Renal cortical epithelial cell (primary cell): ENCODE measurements at places on chromosomes 7 and 10.

DNA sequence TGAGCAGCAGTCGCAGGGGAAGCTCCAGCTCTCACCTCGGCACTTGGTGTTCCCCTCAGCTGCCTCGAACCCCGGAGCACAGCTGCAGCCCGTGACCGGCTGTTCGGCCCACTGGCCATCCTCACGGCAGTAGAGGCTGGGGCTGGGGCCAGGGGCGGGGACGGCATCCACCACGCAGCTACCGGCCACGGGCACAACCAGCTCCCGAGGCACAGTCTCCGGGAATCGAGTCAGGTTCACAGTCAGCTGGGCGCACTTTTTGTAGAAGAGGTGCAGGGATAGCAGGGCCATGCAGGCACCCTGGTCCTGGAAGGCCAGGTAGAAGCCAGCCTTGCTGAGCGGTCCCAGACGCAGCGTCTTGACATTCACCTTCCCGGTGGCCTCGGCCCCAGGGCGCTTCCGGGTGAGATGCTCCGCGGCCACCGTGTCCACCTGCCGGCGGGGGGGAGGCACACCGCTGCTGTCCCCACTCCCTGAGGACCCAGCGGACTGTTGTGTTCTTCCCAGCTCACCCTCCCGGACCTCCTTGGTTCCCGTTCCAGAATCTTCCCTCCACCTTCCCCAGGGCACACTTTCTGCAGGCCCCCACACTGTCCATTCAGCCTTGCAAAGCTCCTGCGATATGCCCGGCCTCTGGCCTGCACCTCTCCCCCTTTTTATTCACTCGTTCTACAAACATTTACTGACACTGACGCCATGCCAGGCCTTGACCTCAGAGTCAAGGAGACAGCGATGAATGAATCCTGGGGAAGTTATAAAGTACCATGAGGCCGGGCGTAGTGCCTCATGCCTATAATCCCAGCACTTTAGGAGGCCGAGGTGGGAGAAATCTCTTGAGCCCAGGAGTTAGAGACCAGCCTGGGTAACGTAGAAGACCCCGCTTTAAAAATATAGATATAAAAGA, 4.8 kb downstream of the EPHB4 start:
- no peak for DNase-seq

- DNase-seq: peak; percentile 77
These were observed 336.8 kb upstream of the IGFBP3 start for GRCh38 chr7:46257761-46258448.

DNA sequence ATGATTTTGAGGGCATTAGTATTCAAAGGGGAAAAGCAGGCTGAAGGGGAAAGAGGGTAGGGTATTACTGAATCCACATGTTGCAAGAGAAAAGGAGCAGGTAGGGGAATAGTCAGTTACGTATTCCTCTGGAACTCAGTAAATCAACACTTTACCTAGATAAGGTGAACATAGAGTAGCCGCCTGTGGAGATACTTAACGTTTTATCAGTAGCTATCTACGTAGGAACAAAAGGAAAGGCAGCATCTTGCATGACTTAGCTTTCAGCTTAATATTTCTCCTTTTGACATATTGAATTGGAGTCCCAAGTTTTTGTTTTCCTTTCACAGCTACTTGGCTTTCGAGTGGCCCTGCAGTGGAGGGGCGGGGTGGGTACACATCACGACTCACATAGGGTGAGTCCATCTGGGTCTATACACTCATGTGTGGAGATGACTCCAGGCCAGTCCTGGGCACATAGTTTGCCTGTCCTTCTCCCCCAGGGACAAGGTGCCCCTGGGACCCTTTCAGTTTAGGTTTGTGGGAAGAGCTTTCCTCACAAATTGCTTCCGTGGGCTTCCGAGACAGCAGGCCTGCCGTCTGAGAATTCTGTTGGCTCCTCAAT, 48.1 kb downstream of the CCNY start:
- DNase-seq: no peak

DNA sequence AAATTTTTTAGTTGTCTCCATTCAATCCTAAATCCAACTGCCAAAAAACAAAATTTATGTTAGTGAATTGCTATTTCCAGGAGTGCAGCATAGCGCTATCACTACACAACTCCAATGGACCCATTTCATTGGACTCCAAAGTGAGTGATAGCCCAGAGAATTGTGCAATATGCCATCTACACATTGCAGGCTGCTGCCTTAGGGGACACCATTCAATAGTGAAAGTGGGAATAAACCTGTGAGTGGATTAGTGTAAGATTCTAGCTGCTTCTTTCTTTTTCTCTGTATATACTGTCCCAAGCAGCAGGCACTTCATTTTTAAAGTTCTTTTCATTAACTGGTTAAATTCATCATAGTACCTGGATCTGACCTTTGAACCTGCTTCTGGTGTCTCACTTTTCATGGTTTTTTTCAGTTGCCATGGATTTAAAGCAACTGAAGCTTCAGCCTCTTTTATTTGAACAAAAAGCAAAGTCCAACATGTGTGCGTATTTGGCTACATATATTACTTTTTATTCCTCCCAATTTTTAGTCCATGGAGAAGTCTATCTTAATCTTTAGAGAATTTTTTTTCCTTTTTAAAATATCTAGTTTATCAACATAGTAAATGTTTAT, 97.3 kb downstream of the DGKB start:
- no peak for DNase-seq

DNA sequence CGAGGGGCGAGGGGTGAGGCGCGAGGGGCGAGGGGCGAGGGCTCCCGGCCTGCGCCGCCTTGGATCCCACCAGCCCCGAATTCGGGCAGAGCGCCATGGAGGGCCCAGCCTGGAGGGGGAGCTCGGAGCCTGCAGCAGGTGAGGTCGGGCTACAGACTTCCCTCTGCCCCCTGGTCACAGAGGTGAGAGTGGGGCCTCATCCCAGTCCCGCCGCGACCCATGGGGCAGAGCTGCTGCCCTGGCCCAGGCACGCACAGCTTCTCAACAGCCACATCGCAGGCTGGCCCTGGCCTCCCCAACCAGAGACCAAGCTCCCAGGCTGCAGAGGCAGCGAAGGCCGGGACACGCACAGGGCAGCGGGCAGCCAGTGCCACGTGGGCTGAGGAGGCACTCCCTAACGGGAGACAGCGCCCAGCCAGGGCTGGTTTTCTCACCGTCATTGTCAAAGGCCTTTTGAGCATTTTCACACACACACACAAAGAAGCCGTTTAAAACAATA, 191.8 kb downstream of the PTPRN2 start:
- no peak for DNase-seq

DNA sequence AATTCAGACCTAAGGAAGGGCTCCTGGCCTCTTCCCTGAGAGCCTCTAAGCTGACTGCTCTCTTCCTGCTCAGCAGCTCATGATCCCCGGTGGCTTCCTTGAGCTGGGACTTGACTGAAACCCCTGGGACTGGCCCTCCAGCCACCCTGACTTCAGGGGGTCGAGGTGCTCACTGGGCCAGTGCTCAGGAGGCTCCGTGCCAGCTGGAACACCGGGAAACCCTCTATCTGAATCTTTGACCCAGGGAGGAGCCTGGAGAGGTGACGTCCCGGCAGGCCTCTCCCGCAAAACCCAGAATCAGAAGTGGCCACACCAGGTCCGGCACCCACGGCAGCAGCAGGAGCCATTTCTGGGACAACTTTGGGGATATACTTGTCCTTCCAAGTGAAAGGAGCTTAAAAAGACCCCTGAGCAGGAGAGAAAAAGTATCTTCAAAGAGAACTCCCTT, 110.7 kb downstream of the WDR37 start:
- DNase-seq: no peak

DNA sequence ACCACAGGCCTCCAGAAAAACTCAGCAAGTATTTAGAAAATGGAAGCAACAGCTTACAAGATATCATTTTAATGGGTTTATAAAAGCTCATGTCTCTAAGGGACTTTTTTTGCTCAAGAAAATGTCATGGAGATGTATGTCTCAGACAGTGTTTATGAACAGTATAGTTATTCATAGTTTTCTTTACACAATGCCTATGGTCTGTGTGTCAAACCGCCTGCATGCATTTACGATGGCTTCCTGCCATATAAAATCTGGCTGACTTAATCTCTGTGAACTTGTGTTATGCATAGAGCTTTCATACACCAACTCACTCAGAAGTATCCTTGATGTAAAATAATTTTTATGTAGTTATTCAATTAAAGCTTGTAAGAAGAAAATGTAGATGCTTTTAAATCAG, 1314.2 kb upstream of the LRRTM3 start:
- DNase-seq: no peak

DNA sequence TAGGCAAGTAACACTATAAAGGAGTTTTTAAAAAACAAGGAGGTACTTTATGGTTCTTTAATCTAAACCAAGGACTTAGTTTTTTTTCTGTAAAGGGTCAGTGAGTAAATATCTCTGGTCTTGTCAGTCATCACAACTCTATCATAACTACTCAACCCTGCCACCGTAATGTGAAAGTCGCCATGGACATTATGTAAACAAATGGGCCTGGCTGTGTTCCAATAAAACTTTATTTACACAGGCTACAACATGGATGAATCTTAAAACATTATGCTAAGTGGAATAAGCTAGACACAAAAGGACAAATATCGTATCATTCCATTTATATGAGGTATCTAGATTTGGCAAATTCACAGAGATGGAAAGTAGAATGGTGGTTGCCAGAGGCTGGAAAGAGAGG, 60.8 kb upstream of the SP4 start:
- no peak for DNase-seq

DNA sequence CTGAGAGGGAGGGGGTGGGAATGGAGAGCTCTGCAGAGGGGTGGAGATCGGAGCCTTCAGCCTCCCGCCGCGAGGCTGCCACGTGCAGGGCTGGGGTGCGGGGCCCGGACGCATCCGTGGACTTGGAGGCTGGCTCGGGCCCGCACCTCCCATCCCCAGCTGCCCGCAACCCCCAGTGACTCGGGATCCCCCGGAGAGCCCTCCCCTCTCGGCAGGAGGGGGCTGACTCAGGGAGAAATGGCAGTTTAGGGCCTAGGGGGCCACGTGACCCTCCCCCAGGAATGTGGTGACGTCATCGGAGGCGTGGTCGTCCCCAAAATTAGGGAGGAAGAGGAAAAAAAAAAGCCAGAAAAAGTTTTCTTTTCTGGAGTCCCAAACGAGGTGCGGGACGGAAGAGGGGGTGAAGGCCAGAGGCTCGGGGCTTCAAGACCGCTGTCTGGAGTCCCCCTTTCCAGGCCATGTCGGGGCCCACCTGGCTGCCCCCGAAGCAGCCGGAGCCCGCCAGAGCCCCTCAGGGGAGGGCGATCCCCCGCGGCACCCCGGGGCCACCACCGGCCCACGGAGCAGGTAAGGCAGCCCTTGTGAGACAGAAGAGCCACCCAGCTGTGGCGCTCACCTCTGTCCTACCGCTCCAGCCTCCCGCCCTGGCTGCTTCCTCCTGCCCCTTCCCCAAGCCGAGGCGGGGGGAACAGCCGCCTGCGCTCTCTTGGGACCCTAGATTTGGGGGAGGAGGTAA, at the start of gene TRIP6:
Gene TRIP6 (plus strand): TSS at position 348 of the 736 bp plus-strand sequence. CDS start 111 bp downstream, at position 459.
- DNase-seq: peak; percentile 72

DNA sequence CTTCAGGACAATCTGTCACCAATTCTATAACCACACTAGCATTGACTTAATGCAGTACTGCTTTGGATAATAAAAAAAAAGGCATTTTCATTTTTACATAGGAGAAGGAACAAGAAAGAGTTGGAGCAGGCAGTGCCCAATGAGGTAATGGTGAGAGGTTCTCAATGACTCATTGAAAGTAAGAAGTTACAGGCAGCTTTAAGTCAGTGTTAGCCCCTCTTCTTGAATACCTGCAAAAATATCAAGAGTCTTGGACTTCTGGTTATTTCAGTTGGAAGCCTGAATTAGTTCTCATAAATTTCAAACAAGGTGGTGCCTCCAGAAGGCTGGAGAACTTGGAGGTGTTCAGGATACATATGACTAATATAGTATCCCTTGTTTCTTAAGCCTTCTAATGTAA, 422.5 kb downstream of the HTR7 start:
- DNase-seq: no peak

DNA sequence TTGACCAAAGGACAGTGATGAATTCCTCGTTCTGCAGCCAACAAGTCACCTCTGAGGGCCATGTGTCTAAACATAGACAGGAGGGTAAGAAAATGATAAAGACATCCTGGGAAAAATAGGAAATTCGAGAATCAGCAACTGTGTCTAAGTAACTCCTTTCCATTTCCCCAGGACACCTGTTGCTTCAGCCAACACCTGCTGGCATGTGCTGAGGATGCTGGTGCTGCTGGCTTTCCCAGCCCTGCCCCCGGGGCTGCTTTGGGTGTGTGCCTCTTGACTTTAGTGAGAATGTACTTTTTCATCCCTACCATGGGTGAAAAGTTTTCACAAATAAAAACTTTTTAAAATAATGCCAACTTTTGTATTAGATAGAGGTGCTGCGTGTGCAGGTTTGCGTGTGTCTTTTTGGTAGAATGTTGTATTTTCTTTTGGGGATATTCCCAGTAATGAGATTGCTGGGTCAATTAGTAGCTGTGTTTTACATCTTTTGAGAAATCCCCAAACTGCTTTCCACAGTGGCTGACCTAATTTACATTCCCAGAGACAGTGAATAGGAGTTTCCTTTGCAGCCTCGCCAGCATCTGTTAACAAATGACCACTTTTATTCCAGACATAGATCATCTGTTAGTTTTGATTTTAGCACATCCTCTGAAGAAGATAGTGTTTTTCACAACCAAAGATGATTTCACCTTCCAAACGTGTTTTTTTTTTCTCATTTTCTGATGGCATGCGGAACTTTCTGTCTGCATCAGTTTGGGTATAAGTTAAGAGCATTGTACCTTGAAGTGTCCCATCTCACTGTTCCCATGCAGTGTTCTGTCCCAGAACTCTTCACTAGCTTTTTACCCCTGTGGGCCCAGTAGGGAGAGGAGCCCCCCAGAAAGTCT, 104.2 kb upstream of the ACBD5 start:
- no peak for DNase-seq

GRCh38 chr7:69859342-69859741, 261.1 kb downstream of the AUTS2 start:
- no peak for DNase-seq

- no peak for DNase-seq
These were observed 89.5 kb upstream of the FAM3C start for GRCh38 chr7:121485467-121486243.

GRCh38 chr7:133436014-133436428, 183.1 kb downstream of the EXOC4 start:
- no peak for DNase-seq

DNA sequence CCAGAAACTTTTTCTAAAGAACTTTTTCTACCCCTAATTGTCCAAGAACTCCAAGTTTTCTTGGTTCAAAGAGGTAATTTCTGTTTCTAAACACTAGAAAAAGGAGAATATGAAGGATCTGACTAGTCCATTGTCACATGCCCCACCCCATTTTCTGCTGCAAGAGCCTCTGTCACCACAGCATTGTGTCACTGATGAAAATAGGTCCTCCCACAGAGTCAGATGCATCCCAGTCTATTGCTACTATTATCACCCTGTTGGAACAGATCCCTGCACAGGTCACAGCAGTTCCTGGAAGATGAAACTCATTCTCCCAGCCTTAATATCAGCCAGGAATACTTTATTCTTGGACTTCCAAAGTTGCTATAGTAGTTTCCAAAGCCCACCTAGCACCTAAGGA, 7.5 kb upstream of the CFTR start:
- DNase-seq: no peak

GRCh38 chr10:112526139-112526538, 79.1 kb downstream of the VTI1A start:
- peak; percentile 84 for DNase-seq
